ENCODE measurements at places on chromosomes 6 and 20. TPM values are rescaled to one million over a fixed set of nuclear protein-coding genes. Genes with fewer than 3 reads are reported as not detected.

Gene RNF217
- 8.4 TPM for total RNA-seq

DNA sequence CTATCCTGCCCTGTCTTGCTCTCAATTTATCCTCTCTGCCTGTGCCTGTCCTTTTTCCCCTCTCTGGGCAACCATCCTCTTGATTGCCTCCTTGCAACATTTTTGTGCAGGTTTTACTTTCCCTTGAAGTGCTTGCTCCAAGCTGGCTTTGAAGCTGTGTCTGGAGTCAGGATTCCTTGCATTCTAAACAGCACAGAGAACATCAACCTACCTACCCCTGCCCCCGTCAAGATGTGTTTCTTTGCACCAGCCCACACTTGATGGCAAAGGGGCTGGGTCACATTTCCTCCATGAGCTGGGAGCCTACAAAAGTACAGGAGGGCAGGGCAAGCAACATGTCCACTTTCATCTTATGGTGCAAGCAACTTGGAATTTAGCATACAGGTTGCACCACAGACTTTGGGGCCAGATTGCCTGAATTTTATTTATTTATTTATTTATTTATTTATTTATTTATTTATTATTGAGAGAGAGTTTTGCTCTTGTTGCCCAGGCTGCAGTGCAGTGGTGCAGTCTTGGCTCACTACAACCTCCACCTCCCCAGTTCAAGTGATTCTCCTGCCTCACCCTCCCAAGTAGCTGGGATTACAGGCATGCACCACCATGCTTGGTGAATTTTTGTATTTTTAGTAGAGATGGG, 206.3 kb downstream of the COL19A1 start:
- H3K27me3 ChIP-seq: no peaks in the 10 kb centered on the region
- no peak for DNase-seq
- H3K4me3 ChIP-seq: no peak overlapping the region
- H3K4me1 ChIP-seq: no peaks in the 10 kb centered on the region
- H3K36me3 ChIP-seq: no peaks in the 10 kb centered on the region

DNA sequence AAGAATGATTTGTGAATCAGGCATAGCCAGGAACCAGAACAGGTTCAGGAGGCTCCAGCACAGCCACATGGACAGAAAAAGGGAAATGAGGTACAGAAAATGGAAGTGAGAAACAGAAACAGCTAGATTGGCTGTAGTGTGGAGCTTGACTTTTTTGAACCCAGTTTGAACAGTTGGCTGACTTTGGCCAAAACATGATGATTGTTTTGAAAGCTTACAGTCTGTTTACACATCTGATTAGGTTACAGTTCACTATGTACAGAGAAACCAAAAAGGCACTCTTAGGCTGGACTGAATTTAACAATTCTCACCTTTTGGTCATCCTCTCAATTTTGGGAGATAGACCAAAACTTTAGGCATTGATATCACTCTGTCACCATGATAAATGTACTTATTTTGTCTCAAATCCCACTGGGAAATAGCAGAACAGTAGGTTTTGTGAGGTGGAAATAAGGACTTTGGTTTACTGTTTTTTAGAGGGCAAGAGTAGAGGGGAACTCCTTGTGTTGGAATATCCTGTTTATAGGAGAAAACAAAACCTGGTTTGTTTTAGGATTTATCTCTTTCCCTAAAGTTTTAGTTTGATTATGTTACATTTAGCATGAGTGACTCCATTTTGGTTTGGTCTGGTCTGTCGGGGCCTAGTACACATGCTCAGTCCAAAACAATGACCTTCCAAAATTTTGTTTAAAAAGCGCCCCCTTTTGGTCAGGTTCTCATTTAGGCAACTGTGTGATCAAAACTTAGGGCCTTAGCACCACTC, 123.1 kb downstream of the OLIG3 start:
- peaks cover 78% of the 10 kb centered on the region for H3K27me3 ChIP-seq
- H3K4me3 ChIP-seq: no peak overlapping the region
- H3K27ac ChIP-seq: no peak overlapping the region
- H3K4me1 ChIP-seq: peaks cover 3% of the 10 kb centered on the region

Gene MATN4
- total RNA-seq: not detected

DNA sequence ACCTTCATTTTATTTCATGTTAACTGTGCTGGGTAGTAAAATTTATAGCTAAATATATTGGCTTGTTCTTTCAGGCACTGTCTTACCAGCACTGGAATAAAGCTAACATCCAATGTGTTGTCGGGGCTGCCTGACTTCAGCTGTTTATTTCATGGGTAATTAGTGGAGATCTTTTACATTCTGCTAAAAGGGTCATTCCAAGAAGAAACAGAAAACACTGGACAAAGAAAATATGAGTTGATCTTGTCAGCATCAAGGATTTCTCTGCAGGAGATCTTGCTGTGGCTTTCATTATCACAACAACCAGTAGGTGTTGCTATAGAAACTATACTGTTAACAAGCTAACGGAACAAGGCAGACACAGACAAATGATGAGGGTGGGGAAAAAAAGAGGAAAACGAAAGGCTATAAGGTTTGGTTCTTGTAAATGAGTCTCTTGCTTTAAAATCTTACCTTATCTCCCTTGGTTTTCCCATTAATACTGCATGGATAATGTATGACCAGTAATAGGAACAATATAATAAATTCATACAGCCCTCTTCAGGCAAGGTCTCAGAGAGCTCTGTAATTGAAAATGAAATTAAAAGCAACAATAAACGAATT, 206.8 kb downstream of the SIM1 start:
- no peak for DNase-seq
- peaks cover 8% of the 10 kb centered on the region for H3K4me1 ChIP-seq
- H3K4me3 ChIP-seq: no peak overlapping the region

Measured in neural crest cell (in vitro differentiated cells).